ENCODE measurements at places on chromosomes 4 and X. TPM values are rescaled to one million over a fixed set of nuclear protein-coding genes. Genes with fewer than 3 reads are reported as not detected.

DNA sequence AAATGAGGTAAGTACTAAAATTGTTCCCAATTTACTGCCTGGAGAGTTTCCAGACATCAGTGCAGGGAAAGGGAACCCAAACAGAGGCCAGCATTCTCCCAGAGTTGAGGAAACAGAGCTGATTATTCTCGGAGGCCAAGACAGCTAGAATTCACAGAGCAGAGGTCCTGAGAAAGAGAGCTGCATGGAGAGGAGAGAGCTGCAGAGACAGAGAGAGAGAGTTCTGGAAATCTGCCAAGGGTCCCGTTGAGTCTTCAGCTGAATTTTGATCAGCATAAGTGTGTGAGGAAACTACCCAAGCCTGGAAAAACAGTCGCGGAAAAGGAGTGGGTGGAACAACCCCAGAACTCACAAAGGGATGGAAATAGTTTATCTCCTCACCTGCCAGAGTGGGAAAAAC is 43.8 kb upstream of the GPR173 start:
- no peak for DNase-seq

DNA sequence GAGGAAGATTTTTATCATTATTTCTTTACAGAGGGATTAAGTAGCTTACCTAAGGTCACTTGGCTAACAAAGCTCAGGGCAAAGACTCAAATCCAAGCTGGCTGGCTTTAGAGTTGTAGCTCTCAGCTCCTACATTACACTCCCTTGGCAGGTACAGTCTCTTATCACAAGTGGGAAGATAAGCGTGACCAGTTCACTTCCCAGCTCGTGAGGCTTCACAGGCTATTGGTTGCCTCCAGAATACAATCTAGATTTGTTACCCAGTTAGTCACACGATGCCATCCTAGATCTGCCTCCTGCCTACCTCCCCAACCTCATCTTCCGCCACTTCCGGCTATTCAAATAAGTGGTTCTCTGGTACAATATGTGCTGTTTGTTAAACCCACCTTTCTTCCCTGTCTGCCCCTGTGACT is 3.7 kb downstream of the MMRN1 start:
- peak; percentile 5 for DNase-seq

GRCh38 chr4:165380805-165381204 is 2.0 kb downstream of the CPE start:
- DNase-seq = no peak

DNA sequence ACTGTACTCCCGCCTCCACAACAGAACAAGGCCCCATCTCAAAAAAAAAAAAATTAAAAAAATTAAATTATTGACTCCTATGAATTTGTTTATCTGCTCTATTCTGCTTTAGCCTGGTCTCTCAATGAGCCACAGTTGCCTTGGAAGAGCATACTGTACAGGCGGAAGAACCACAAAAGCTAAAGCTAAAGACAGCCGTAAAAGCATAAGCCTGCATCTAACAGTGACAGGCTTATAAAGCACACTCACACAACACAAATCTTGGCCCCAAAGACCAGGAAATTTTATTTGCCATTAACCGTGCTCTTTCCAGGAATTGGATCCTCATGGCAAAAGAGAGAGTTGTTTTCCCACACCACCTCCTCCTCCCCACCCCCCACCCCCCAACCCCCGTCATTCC is 53.5 kb upstream of the KLF3 start:
- no peak for DNase-seq

- DNase-seq = no peak
Measured at GRCh38 chr4:6071959-6072720, 53.9 kb upstream of the C4orf50 start.

DNA sequence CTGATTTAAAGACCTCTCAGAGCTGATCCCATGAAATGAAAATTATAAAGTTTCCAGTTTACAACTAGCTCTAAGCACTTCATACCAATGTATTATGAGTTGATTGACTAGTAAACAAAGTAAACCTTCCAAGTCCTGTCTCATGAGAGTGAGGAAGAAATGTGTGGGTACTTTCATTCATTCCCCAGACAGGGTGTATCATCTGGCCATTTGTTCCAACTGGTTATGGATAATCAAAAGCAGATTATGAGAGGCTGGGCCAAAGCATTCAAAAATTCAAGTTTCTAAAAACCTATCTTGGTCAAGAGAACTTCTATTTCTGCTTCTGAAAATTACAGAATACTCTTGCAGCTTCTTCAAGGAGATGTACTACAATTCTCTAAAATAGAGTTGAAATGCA is 193.3 kb upstream of the RASGEF1B start:
- DNase-seq = no peak

DNA sequence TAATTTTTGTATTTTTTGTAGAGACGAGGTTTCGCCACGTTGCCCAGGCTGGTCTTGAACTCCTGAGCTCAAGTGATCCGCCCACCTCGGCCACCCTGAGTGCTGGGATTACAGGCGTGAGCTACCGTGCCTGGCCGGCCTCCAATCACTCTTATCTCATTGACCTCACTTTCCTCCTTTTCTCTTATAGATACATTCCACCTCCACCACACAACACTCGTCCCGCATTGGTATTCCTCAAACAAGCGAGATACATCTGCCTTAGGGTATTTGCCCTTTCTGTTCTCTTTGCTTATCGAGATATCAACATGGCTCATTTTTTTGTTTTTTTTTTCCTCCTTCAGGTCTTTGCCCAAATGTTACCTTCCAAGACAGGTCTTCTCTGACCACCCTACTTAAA is 1.8 kb upstream of the PRPS1 start:
- DNase-seq = no peak

GRCh38 chr4:69026974-69027373 is 69.3 kb upstream of the UGT2B7 start:
- DNase-seq = no peak

DNA sequence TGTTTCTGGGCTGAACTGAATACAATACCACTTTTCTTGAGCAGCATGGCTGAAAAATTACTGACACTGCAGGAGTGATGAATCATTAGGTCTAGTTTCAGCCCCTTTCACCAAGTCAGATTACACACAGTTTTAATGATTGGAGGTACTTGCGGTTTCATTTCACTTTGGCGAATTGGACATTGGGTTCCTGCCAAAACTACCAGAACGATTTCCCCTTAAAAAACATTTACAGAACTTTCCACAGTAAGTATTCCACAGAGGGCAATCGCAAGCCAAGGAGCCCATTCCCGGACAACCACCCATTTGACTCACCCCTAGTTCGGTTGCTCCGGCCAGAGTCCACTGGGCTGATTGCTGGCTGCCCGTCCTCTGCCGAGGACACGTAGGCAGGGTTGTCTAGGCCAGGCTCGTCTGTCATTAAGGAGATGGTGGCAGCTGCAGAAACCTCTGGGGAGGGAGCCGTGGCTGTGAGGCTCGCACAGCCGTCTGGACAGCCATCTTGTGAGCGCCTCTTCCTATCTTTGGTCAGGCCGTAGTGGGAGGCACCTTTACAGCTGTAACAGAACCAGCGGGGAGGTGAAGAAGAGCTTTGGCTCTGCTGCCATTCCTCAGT is 83.5 kb downstream of the LNX1 start:
- no peak for DNase-seq

DNA sequence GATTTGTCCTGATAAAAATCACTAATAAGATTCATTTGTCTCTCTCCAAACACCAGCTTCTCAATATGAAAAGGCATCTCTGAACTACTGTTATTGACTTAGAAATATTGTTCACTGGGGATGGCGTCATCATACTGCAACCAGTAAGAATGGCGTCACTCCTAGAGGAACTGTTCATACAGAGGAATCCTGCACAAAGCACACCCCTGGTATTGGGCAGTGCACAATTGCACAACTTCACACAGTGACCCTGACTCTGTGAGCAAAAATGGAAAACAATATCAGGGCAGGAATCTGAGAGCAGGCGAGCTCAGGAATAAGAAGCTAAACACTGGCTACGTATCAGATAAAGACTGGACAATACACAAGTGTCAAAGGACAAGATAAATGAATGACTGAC is 66.7 kb upstream of the PNPLA4 start:
- DNase-seq = no peak

DNA sequence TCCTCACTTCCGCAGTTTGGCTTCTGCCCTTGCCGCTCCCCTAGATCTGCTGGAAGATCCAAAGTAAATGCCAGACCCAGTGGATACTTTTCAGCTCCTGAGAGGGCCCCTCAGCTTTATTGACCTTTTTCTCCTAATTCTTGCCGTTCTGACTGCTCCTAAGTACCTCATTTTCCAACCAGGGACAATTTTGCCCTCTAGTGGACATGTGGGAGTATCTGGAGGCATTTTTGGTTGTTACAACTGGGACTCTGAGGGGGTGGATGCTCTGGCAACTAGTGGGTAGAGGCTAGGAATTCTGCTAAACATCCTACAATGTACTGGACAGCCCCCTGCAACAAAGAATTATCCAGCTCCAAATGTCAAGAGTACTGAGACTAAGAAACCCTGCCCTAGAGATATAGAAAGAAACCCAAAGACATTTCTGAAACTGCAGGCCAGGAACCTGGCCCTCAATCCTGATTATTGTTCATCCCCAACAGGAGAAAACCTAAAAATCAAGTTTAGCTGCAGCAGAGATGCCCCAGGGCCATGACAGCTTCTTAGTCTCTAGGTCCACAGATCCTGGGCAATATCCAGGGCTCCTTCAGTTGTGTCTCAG is 3.4 kb downstream of the TEX13B start:
- DNase-seq = no peak

GRCh38 chrX:78168065-78168464 is 28.6 kb upstream of the TAF9B start:
- no peak for DNase-seq

GRCh38 chr4:139779691-139780090 is 114.1 kb downstream of the MGST2 start:
- DNase-seq = no peak

- no peak for DNase-seq
Measured at GRCh38 chr4:13635286-13635799, 7.8 kb upstream of the BOD1L1 start.

DNA sequence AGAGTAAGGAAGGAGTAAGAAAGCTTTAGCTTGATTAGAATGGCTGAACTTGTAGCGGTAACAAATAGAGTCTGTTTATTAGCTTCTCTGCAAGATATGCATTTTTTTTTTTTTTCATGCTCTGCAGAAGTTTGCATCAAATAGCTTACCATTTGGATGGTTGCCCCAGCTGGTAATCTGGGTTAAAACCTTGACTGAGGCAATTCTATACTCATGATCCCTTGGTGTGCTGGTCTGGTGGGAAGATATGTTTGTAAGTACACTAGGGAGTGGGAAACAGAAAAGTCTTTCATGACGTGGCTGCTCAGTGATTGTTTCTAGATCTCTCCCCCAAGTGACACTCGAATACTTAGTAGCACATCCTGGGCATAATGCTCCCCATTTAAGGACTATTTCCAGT is 32.1 kb downstream of the SEPTIN11 start:
- no peak for DNase-seq

- no peak for DNase-seq
Measured at GRCh38 chr4:156933633-156934258, 37.9 kb downstream of the PDGFC start.

DNA sequence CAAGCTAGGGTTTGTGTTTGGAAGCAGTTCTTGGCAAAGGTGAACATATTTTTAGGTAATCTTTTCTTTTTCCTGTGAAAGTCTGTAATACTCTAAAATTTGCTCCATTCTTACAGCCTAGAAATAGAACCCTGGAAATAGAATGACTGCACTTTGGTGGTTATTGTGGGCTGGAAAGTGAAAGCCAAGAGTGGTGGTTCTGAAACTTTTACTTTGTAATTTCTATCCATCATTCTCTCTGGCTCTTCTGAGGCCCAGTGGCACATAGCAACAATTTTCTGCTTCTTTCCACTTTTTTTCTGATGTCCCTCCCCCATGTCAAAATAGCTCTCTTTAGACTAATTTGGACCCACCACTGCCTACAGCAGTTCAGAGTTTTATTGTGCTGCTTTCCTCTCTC is 300.4 kb upstream of the RPS6KA3 start:
- DNase-seq = no peak

- DNase-seq = no peak
Measured at GRCh38 chr4:118193421-118193820, 159.1 kb downstream of the NDST3 start.

GRCh38 chrX:48076343-48076742 is 4.9 kb upstream of the ZNF630 start:
- no peak for DNase-seq

DNA sequence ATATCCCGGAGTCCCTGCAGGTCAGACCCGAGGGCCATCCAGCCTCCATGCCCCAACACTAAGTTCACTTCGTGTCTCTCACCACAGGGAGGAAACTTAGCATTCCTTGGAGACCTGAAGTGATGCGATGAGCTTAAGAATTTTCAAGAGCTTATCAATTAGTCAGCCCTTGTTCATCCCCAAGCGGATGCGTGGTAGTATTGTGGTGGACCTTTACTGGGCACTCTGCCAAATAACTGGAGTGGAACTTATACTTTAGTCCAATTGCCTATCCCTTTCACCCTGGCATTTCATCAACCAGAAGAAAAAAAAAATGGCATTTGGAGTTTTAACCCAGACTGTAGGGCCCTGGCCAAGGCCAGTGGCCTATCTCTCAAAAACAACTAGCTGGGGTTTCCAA is 137.1 kb downstream of the RELL1 start:
- no peak for DNase-seq

DNA sequence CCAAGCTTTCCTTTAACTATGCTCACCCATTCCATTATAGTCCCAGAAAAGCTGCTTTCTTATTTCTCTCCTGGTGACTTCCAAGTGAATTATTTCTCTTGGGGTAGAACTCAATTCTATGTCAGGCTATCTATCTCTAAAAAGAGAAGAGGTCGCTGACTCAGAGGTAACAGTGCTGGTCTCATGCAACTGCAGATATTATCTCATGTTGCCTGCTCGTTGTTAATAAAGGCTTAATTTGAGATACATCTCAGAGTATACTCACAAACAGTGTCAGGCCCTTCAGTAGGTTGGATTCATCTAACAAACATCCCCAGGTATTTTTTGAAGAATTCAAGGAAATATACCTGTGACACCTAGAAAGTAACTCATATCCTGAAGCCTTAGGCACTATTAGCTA is 2.7 kb downstream of the TMEM154 start:
- DNase-seq = no peak

DNA sequence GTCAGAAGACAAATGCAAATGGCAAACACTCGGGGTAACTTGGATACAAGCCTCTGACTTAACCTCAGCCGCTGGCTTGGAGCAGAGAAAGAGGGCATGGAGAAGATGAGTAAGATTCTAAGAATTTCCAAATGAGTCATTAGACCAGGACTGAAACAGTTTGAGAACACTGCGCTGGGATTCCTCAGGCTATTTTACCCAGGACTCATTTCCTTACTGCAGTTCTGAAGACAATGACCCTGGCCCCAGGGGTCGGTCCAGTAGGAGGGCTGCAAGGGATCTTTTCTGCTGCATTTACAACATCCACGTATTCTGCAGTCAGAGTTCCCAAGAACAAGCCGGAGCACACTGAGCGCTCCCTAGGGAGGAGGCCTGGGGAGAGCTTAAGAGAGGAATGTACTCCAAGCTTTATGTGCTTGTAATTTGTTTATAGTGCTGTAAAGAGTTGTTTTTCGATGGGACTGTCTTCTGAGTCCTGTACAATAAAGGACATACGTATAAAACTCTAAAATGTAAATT is 27.3 kb upstream of the SORBS2 start:
- no peak for DNase-seq

GRCh38 chrX:69133921-69134542 is 31.2 kb downstream of the PJA1 start:
- DNase-seq = no peak

Gene GAB3
- 16.5 TPM for total RNA-seq

Gene HPGDS
- total RNA-seq = not detected

Gene RBM46
- not detected for total RNA-seq

Gene MID2
- 5.8 TPM for total RNA-seq

Gene KDR
- not detected for total RNA-seq

Gene POU4F2
- total RNA-seq = not detected

Gene TBC1D9
- total RNA-seq = 252 TPM

Gene SHISA3
- total RNA-seq = not detected

Gene MAP7D3
- 13.0 TPM for total RNA-seq

Gene RBMX
- total RNA-seq = 239 TPM

Gene GPR50
- total RNA-seq = not detected

Gene CENPU
- total RNA-seq = 3.2 TPM

All from B cell (primary cell).